Calu3 (cell line): ENCODE measurements at places on chromosomes 12 and 14. TPM values are rescaled to one million over a fixed set of nuclear protein-coding genes. Genes with fewer than 3 reads are reported as not detected.

DNA sequence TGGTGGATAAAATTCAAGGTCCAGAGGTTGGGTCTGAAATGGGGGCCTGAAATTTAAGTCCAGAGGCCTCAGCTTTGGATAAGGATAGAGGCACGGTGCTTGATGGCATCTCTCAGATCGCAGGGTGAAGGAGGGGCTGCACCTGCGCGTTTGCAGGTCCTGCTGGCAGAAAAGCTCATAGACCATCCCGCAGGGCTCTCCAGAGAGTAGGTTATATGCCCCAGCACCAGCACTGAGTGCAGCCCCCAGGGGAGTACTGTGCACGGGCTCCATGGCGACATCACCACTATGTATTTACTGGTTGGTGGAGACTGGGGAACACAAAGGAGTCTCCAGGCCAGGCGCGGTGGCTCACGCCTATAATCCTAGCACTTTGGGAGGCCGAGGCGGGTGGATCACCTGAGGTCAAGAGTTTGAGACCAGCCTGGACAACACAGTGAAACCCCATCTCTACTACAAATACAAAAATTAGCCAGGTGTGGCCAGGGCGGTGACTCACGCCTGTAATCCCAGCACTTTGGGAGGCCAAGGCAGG lies 4.3 kb upstream of the CD63 start:
- no peak for DNase-seq

CFAP54 gene
- 0.35 and 1.2 TPM in 2 replicates for total RNA-seq

GRCh38 chr12:3320881-3321509 lies 170.0 kb upstream of the PRMT8 start:
- DNase-seq, result no peak

- DNase-seq, result no peak
These were observed 10.4 kb upstream of the ZNF705A start for GRCh38 chr12:8146442-8146771.

DNA sequence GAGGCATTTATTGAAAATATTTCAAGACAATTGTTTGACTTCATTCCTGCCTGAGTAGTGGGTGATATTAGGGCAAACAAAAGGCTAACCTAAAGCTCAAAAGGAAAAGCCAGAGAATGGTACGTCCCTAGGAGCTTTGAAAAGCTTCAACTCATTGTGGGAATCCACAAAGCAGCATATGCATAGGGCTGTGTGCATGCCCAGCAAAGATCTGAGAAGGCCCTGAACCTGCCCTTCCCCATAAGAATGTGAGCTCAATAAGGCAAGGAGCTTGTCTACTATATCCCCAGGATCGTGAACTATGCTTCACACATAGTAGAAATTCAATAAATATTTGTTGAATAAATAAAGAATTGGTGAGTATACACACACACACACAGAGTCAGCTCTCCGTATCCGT lies 19.1 kb upstream of the RAD52 start:
- DNase-seq, result no peak

MLH3 gene
- 24.7 and 25.0 TPM in 2 replicates for total RNA-seq

ABCD2 gene
- not detected in 2 replicates for total RNA-seq

GRCh38 chr12:25670076-25671055 lies 117.3 kb upstream of the LMNTD1 start:
- DNase-seq, result no peak

C14orf39 gene
- not detected in 2 replicates for total RNA-seq

DNA sequence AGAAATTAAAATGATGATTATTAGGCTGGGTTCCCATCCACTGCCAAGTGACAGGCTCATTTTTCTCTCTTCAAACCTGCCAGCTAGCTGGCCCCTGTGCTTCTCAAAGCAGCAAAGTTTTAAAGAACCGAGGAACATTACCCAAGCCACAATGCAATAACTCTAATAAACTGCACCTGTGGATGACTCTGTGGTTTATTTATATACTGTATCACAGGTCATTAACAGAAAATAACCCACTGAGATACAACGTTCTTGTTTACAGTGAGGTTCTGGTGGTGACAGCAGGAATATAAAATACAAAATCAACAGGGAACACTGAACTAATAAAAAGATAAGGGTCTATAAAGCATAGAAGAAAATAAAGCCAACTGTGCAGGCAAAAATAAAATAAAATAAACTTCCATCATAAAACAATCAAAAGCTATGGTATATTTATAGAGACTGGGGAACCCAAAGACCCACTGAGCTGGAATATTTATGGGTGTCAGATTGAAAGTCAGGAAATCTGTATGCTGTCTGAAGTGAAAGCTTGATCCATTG lies 472.9 kb downstream of the NOVA1 start:
- DNase-seq, result no peak

GRCh38 chr12:11584221-11584855 lies 65.1 kb upstream of the ETV6 start:
- DNase-seq, result no peak

DNA sequence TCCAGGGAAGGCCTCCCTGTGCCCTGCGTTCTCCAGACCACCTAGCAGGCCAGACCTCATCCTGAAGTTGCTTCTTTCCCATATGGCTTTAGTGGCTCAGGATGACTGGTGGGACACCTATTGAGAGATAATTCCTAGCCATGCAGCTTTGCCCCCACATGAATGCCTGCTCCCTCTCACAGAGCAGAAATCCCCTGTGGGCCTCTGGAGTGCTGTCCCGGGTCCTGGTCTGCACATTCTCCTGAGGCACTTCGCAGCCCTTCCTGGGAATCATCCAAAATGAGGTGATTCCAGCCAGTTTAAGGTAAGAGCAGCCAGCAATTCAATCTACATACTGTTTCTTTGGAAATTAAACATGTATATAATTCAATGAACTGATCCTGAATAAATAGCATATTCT lies 135.9 kb downstream of the GPR65 start:
- DNase-seq, result no peak

DNA sequence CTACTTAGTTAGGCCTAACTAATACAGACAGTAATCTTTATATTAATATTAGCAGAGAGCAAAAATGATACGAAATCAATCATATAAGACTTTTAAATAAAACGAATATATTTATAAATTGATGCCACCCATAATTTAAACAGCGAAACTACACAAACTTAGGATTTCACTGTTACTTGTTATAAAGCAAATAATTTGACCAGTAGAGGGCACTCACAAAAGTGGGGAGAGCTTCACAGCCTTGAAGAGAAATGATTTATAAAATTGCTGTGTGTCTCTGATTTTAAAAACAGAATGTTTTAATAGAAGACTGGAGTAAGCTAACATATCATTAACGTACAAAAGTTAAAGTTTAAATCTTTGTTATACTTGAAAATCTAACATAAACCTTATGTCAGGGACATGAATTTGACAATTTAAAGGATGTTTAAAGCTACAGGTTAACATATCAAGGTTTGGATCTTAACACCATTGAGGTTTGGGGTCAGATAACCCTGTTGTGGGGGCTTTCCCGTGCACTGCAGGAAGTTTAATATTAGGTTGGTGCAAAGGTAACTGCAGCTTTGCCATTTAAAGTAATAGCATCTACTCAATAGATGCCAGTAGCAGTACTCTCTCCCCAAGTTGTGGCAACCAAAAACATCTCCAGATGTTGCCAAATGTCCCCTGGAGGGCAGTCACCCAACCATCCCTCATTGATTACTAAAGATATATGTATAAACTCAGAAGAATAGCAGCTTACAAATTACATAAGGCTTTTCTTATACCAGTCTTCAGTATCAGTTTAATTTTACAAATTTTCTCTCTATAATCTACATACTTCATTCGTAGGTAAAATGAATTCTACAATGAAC lies 9.3 kb downstream of the KRAS start:
- DNase-seq, result no peak

- peak; percentile 60 for DNase-seq
These were observed 192.4 kb upstream of the SLC16A7 start for GRCh38 chr12:59403259-59403932.

- DNase-seq, result no peak
These were observed 1.6 kb downstream of the ERC1 start for GRCh38 chr12:992647-993046.

GRCh38 chr14:96100161-96101064 lies 61.3 kb downstream of the C14orf132 start:
- DNase-seq, result peak; percentile 88
